ENCODE measurements at places on chromosomes 1 and 21.

GRCh38 chr1:185917646-185918045 is 183.5 kb downstream of the HMCN1 start:
- DNase-seq: peak; percentile 74

DNA sequence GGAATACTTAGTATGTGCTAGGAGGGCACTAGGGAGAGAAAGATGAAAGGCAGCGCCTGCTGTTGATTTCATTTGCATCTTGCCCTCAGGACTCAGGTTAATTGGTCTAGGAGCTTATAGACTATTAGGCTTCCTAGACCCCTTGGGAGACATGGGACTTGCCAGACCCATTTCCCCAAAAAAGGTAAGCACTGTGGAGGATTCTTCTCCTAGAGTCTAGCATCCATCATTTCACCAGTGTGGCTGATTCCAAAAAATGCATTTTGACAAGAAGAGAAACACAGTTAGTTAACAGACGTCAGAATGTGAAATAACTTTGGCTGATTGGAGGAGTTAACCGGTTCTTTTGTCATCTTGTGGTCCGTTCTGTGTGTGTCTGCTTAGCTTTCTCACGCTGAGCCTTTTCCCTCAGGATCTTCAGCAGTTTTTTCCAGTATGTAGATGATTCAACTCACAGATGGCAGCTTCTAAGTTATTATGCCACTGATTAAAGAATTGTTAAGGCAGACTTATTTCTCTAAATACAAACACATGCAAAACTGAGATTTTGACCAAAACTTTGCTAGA is 108.8 kb downstream of the KIF26B start:
- no peak for DNase-seq

DNA sequence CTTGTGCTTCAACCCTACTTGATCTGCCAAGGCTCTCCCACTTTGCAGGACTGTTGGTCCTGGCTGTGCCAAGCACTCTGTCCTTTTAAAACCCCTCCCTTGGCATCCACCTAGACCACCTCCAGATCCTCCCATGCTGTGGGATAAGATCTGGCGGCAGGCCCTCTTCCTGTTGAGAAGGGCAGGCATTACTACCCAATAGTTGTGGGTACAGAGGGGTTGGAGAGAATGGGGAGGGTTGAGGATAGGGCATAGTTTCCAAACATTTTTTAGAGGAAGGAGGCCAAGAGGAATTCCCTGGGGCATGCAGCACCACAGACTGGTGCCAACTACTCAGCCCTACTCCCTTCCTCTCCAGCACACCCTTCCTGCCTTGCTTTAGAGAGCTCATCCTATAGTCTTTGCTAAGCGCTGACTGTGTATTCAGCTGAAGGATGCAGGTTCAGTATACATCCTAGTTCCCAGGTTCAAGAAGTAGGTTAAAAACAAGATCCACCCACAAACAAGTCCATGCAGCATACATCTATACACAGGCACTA is 70.7 kb downstream of the TRABD2B start:
- DNase-seq: no peak

- no peak for DNase-seq
Measured at GRCh38 chr1:115090540-115090939, 1.2 kb upstream of the TSPAN2 start.

GRCh38 chr1:35925741-35926140 is 5.2 kb upstream of the AGO3 start:
- no peak for DNase-seq

GRCh38 chr21:31255896-31256295 is 88.2 kb downstream of the TIAM1 start:
- DNase-seq: no peak

GRCh38 chr21:25938658-25939395 is 204.1 kb downstream of the GABPA start:
- no peak for DNase-seq

GRCh38 chr1:30798389-30799232 is 41.0 kb upstream of the LAPTM5 start:
- DNase-seq: no peak

DNA sequence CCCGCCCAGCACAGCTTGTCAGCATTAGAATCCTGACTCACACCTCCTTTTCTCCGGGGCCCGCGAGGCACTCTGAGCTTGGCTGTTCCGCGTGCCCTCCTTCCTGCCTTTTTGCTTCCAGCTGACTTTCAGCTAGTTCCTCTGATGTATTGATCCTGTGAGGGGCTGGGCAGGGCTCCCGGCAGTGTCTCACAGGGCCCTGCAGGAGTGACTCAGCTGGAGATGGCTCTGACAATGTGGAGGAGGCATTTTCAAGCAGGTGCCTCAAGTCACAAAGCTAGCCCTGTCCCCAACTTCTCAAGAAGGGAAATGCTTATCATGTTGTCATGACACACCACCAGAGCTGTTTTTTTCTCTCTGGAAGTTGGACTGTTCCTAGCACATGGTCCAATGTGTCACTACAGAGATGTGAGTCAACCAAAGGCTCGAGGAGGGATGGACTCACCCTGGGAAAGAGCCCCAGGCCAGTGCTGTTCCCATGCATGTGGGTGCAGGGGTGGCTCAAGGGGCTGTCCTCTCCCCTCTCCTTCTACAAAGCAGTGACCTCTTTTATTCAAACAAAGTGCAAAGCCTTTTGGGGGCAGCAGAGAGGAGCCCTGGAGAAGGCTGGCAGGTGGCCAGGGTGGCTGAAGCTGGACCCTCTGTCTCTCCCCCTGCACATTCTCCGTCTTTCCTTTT is 30.6 kb downstream of the SYT6 start:
- peak; percentile 20 for DNase-seq

DNA sequence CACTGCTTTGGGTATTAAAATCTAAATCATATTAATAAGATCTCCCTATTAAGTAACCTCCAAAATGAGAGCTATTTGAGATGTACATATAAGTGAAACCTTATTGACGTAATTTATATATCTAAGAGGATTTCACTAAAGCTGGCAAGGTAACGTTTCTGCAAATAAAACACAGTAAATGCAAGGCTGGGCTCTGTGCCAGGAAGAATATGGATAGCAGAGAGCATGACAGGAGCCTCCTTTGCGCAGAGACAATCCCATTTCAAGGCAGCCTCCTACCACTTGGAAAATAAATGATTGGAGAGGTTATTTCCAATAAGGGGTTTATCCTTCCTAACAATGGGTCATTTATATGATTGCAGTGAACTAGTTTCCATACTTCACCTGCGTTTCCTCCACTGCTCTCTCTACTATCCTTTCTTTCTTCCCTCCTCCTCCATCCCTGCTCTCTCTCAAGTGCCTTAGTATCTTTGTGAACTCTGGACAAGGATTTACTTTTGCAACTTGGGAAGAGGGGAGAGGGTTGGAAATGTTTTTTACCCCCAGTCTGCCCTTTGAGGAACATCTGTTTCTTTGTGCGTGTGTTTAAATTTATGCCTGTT is 3.0 kb upstream of the NFIA start:
- DNase-seq: peak; percentile 56

DNA sequence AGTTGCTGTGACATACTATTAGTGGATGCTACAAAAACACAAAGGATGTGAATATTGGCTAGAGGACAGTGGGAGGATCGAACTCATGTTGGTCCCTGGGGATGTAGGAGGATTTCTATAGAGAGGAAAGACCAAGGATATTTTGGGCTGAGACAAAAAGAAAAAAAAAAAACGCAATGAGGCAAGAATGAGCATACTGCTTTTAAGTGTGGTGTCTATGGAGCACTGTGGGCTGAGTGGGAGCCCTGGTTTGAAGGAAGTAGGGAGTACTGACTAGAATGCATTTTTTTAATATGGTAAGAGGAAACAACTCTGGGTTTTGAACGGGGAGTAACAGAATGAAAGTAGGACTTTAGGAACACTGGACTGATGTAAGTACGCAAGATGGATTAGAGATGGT is 450.7 kb downstream of the NEGR1 start:
- no peak for DNase-seq

GRCh38 chr21:35138665-35139381 is 89.7 kb upstream of the RUNX1 start:
- no peak for DNase-seq

GRCh38 chr1:36095760-36096405 is 7.2 kb downstream of the ADPRS start:
- DNase-seq: no peak

DNA sequence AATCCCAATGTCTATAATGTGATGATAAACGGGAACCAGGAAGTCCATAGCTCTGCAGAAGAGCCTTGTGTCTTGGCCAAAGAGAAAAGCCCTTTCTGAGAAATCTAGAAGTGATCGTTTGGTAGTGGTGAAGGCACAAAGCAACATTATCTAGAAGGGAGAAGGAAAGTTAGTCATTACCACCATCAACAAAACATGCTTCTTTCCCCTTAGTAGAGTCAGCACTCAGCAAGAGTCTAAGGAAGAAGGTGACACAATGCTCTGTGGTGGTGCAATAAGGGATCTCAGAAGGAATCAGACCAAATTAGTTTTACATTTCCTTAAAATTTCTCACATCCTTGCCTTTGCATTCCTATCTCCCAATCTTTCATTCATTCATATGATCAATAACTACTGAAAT is 134.4 kb upstream of the PRDX6 start:
- DNase-seq: peak; percentile 9

GRCh38 chr1:21537932-21538630 is 28.9 kb downstream of the ALPL start:
- no peak for DNase-seq

DNA sequence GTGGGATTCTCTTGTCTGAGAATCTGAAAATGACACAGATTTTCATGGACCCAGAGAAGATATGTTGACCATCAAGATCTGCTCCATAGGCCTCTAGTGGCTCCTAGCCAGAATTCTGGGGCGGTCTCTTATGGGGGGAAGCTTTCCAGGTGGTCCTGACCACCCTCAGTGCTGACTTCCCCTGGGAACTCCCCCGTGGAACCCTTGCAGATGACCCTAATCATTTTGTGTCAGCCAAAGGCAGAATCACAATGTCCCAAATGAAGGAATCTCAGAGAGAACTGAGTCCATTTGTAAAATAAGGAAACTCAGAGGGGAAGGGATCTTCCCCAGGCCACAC is 3.6 kb downstream of the HEYL start:
- no peak for DNase-seq

DNA sequence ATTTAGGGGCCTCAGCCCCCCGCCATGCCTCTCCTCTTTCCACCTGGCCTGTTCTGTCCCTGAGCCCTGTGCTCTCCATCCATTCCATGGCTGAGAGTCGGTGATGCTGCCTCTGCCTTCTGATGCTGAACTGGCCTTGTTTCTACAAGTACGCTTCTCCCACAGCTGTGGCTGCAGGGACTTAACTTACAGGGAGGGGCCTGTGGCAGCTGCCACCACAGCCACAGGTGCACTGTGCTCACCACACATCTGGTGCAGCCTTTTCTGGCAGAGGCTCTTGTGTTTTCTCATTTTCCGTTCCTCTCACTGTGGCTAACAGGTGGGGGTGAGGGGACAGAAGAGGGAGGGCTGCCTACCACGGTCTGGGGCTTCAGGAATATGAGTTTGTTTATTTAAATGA is 4.2 kb downstream of the FMO1 start:
- DNase-seq: no peak

- no peak for DNase-seq
Measured at GRCh38 chr1:206674745-206675175, 9.9 kb upstream of the MAPKAPK2 start.

DNA sequence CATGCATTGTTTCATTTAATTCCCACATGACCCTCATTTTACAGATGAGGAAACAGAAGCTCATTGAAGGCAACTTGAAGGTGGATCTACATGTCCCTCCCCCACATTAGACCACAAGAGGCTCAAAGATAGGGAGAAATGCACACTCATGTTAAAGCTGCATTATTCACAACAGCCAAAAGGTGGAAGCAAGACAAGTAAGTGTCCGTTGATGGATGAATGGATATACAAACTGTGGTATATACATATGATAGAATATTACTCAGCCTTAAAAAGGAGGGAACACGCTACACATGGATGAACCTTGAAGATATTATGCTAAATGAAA is 149.7 kb upstream of the JUN start:
- peak; percentile 58 for DNase-seq

GRCh38 chr1:196558411-196558810 is 49.8 kb downstream of the KCNT2 start:
- peak; percentile 91 for DNase-seq

- no peak for DNase-seq
Measured at GRCh38 chr1:56819387-56819899, at the start of gene FYB2. TSS of gene FYB2 (minus strand) at chr1:56819404. CDS start at chr1:56819290, 114 bp downstream.

- peak; percentile 79 for DNase-seq
Measured at GRCh38 chr1:24635195-24635843, 7.8 kb upstream of the SRRM1 start.

DNA sequence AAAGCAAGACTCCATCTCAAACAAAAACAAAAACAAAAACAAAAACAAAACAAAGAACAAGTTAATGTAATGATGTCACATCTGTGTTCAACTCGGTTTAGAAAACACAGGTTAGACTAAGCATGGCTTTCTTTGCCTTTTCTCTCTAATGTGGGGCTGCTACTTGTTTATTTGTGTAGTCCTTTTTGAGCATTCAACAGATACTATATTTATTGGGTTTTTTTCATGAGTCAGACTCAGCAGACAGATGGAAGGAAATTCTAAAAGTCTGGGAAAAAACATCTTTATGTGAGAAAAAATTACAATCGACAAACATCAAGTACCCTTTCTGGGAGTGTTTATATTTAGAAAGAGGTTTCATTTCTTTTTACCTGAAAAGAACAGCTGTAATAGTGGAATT is 22.3 kb upstream of the OTUD3 start:
- DNase-seq: no peak

- peak; percentile 86 for DNase-seq
Measured at GRCh38 chr1:204127597-204128242, 24.1 kb downstream of the ETNK2 start.

All from OCI-M1 (cell line).